ENCODE measurements at places on chromosomes 3 and 15.
A peak's percentile ranks its signal among the peaks of the same experiment; 100 is the strongest.

DNA sequence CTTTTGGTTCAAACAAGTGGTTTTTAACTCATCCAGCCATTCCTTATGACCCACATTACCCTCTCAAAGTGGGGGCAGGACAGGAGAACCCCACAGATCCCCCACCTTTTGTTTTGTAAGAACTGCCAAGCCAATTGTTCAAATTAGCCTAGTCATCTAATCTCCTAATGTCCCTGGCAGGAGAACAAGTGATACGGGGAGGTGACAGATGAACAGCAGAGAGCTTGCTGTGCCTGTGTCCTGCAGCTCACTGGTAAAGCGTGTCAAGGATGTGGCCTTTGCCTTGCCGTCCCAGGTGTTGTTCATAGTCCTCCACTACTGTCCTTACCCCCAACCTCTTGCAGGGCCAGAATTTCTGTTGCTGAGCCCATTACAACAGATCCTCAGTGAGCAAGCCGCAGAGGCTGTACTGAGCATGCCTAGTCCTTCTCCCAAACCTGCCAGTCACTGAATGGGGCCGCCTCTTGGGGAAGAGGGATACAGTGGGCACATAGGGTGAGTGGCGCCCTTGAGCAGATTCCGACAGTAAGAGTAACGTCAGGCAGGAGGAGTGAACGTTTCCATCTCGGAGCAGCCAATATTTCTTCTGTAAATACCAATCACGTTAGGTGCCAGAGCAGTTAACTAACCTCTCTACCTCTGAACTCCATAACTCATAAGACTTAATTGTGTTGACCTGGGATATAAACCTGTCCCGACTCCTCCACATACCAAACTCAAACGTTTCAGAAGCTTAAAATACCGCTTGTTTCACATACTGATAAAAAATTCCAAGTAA is 87.4 kb downstream of the ITPR1 start:
- DNase-seq = no peak

GRCh38 chr3:32340039-32340438 is 51.6 kb upstream of the CMTM7 start:
- no peak for DNase-seq

- no peak for DNase-seq
These were observed 17.8 kb upstream of the ZFYVE19 start for GRCh38 chr15:40789119-40789518.

DNA sequence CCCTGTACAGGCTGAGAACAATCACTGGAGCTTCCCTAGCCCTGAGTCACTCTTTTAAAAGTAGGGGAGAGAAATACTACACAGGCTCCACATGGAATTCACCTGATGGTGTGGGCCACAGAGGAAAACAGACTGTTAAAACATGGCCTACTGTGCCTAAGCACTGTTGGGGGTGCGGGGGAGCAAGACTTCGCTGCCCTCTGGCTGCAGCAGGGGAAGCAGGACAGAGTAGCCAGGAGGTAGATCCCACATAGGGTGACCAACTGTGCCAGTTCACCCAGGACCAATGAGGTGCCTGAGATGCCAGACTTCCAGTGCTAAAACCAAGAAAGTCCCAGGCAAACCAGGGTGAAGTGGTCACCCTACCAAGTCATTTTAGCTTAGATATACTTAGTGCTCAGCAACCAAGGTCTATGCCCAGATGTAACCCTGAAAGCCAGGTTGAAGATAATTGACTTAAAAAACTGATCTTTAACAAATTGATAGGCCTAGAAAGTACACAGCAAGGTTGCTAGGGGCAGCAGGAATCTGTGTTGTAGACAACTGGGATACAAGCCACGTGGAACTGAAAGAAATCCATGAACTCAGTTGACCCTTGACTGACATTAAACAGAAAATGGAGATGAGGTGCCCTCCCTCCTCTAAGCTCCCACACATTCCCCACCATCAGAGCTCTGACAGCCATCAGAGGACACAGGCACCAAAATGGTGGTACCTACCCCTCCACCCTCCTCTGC is 344.2 kb upstream of the PPP2R3A start:
- DNase-seq = no peak

DNA sequence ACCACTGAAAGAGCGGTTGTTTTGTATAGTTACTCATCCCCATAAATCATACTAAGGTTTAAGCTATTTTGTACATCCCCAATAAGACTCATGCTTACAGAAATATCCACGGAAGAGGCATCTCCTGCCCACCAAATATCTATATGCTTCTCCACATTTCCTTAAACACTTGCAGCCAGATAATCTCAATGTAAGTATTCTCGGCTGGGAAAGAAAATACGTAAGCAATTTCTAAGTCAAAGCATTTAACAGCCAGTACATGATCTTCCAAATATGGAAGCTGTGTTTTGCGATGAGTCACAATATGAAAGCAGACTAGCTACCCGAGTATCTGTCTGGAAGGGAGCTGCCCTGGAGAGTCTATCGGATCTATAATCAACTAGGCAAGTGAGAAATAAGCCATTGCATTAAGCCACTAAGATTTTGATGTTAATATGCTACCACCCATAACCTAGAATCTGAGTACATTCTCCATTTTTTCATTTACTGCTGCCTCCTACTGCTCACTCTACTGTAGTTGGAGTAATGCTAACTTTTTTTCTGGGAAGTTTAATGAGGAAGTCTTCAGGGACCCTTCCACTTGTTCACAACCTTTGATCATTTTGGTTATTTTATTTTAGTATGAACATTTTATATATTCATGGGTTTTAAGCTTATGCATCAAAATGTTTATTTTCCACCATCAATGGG is 26.9 kb upstream of the ZMAT3 start:
- no peak for DNase-seq

DNA sequence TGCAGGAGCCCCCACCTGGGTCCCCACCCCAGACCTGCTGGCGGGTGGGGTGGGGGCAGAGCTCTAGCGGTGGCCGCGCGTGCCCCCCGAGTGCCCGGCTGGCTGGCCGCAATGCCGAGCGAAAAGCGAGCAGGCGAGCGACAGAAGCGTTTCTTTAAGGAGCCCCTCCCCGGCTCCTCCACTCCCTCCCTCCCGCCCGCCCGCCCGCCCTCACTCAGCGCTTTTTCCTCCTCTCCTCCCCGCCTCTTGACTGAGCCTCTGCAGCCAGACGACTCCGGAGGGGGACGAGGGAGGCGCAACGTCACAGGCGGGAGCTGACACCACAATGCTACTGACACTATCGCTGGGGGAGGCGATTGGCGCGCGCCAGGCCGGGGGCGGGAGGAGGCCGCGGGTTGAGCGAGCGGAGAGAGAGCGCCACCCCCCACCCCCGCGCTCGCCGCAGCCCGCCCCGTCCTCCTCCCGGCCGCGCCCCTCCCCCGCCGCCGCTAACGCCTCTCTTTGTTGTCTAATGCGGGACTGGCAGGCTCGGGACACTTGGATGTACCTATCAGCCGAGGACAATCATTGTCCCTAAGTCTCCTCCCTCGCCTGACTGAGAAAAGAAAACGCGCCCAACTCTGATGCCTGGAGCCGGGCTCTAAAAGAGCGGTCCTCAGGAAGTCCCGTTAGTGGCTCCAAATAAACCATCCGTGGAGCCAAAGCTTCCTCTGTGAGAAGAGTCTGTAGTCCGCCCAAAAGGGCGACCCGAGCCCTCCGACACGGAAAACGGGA is at the start of gene MEX3B:
Gene MEX3B (minus strand): TSS at position 127 of the 774 bp plus-strand sequence. CDS start 313 bp downstream, outside the sequence.
- DNase-seq = peak; percentile 96

GRCh38 chr3:31615071-31615875 is 82.5 kb downstream of the STT3B start:
- DNase-seq = no peak

GRCh38 chr3:178078953-178079352 is 457.3 kb upstream of the KCNMB2 start:
- no peak for DNase-seq

GRCh38 chr15:69403594-69403993 is 10.6 kb upstream of the KIF23 start:
- DNase-seq = no peak

GRCh38 chr3:46955801-46956259 is 20.7 kb downstream of the CCDC12 start:
- DNase-seq = no peak

DNA sequence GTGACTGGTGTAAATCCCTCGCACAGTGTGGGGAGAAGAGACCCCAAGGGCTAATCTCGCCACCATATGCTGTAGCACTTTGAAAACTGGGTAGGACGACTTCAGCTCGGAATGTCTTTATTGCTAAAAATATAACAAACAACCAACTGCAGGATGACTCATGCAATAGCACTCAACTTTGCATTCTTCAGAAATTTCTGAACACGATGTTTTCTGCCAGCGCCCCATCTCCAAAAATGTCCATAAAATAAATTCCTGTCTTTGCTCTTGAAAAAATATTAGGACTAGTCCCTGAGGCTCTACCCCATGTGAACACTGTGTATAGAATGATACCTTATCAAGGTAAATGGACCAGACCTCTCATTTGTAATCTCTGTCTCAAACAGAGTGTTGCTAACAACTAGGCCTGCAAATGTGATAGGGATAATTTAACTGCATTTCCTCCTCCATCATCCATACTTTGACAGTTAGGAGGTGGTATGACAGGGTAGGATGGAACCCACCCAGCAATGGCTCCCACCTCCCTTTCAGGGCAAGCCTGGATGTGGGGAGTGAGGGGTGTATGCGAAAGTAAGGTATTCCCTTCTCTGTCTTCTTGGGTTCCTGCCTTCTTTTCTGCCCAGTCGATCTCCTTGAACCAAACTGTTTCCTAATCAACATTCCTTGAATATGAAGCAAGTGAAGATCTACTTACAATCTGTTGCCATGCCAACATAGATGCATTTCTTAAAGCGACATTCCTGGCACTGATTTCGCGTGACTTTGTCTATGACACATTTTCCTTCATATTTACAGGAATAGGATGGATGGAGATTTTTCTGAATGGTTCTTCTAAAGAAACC is 201.1 kb downstream of the NR1D2 start:
- DNase-seq = no peak

DNA sequence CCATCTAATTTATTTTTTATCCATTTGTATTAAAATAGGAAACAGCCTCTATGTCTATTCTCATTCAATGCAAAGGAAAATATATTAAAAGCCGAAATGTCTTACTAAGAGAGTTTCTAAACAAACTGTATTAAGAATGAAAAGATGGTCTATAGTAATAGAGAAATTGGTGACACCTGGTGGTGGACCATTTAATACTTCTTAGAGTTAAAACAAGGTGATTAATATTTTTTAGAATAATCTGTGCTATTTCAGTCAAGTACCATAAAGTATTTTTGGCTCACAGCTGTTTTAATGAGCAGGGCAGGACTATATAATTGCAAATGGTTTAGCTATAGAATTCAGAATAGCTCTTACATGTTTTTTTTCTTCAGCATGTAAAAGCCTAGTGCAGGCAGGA is 55.7 kb downstream of the SYNPR start:
- DNase-seq = no peak

GRCh38 chr3:152769523-152769922 is 65.4 kb upstream of the P2RY1 start:
- no peak for DNase-seq

Measured in C1 segment of cervical spinal cord (tissue), 14 donors.